ENCODE measurements at places on chromosomes 12 and 14.

- DNase-seq, result no peak
These were observed 6.0 kb downstream of the HEATR5A start for GRCh38 chr14:31414190-31414833.

DNA sequence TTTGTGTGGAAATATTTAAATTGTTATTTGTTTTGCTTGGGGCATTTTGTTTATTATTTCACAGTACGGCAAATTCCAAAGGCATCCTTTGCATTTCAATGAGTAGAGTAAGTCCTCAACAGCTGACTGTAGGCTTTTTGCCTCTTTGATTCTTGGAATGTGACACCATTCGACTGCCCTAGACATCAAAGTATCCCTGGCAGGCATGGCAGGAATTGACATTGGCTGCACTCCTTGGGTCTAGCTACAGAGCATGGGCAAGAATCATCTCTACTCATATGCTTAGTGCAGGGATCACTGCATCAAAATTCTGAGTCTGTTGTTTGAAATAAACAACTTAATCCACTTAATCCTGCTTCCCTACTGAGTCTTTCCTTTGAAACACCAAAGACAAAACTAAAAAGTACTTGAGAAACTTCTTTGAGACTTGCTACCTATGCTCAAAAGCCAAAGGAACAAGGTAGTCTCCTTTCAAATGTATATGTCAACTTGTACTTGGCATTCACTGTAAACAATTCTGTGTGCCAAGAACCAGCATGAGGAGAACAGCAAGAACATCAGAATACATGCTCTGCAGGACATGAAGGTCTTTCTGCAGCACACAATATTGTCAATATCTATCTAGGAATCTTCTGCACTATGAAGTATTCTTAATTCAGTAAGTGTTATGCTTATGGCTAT, 1569.0 kb upstream of the FLRT2 start:
- DNase-seq, result no peak

DNA sequence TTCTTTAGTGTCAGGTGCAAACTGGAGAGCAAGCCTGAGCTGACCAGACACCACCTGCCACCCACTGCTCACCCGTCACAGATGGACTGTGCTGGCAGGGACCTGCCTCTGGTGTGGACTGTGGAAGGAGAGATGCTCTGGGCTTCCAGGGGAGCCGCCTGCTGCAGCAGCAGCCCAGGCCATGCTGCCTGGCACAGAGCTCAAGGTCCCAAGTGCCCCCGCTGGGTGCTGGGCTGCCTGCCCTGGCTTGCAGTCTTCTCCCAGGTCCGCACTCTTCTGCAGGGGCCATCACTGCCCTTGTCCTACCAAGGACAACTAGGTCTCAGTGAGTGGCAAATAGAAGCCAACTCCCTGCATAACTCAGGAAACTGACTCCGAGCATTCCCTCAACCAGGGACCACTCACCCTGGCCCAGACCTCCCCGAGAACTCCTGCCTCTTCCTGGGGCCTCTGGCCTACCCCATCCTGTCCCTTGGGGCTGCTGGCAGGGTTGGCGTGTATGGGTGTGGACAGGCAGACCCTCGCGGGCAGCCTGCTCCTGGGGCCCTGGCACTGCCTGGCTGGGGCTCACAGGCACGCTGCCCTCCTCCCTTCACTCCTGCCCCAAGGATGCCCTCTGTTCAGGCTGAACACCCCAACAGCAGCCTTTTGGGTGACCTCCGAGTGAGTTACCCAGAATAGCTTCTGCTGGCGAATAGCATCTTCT, 9.3 kb downstream of the AMN start:
- no peak for DNase-seq

- DNase-seq, result peak; percentile 61
These were observed 8.6 kb downstream of the SLC25A29 start for GRCh38 chr14:100297320-100298300.

DNA sequence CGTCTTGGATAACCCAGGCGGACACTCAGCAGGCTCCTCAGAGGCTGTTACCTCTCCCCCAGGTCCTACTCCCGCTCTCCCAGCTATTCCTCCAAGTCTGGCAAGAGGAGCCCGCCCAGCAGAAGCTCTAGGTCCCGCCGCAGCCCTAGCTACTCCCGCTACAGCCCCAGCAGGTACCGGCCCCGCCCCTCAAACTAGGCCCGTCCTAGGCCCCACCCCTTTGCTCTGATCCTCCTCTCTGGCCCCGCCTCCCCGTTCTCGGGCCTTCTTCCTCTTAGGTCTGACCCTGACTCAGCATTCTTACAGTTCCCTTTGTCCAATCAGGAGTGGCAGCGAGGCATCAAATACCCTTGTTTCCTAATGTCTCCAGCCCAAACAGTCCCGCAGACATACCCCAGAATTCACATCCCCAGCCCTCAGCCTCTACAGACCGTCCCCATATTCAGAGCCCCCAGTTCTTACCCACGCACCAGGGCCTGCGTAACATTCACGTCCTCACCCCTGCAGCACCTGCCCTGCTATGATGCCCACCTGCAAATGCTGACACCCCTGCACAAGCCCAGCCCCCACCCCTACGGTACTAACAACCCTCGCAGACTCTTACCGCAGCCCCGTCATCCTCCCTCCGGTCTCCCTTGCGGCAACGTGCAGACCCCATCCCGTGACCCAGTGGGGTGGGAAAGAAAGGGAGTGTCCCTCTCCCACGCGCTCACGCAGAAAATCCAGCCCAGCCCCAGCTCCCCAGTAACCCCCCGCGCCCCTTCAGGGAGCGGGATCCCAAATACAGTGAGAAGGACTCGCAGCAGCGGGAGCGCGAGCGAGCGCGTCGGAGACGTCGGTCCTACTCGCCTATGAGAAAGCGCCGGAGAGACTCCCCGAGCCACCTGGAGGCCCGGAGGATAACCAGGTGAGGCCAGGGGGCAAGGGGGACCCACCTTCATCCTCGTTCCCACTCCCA, 25.0 kb upstream of the HSPB8 start:
- DNase-seq, result no peak

- no peak for DNase-seq
These were observed 5.1 kb upstream of the MED13L start for GRCh38 chr12:116282371-116283286.

DNA sequence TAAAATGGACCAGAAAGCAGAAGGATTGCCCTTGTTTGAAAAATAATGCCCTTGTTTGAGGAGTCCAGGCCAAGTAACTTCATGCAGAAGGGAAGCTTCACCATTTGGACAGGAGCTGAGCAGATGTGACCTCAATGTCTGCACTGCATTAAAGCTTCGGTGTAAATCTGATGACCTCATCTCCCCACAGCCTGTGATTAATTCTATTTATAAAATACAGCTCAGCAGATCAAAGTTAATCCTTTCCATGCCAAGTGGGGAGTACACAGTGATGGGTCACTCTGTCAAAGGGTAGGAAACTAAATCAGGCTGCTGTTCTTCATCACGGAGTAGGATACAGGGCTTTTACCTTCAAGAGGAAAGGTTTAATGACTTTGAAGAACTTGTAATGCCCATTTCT, 533.7 kb downstream of the RPS29 start:
- DNase-seq, result no peak

DNA sequence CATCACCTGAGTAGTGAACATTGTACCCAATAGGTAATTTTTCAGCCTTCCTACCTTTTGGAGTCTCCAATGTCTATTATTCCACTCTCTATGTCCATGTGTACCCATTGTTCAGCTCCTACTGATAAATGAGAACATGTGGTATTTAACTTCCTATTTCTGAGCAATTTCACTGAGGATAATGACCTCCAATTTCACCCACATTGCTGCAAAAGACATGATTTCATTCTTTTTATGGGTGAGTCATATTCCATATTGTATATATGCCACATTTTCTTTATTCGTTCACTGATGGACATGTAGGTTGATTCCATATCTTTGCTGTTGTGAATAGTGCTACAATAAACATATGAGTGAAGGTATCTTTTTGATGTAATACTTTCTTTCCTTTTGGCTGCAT, 16.4 kb upstream of the BTG1 start:
- DNase-seq, result no peak

GRCh38 chr14:90900476-90901083, 84.3 kb upstream of the TTC7B start:
- DNase-seq, result no peak

- no peak for DNase-seq
These were observed 22.4 kb downstream of the SLCO1B3 start for GRCh38 chr12:20832911-20833310.

DNA sequence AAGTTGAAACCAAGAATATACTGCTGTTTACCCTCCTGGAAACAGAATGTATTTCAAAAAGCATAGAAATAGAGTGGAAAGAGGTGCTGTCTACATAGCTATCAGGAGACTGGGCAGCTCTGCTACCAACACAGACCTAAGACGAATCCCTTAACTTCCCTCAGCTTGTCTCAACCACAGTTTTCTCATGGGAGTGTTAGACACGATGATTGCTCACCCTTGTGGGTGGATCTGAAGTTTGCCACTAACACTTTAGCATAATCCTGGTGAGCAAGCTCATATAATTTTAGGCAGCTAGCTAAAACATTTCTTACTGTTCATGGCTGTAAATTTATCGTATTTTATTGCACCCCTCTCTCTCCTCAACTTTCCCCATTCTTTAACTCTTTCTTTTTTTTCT, 38.5 kb downstream of the C12orf75 start:
- no peak for DNase-seq

DNA sequence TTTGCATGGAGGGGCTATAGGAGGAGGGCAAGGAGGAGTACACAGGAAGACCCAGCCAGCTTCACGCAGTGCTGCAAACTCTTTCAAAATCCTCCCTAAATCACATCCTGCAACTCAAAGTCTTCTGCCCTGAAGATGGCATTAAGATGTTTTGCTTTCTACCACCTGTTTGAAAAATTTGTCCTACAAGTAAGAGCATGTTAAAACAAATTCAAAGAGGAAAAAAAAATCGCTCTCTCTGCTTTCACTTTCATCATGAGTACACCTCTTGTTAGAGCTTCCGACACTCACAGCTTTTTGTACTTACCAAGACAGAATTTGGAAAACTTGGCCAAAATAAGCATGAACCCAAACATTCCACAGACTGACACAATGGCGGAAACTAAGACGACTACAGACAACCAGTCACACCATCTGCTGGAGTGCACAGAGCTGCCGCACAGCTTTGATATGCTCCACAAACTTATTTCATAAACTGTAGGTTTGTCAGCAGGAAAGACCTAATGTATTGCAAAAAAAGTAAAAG, 21.3 kb downstream of the GCH1 start:
- DNase-seq, result no peak

- no peak for DNase-seq
These were observed 44.3 kb downstream of the SCN8A start for GRCh38 chr12:51635346-51635745.

- DNase-seq, result no peak
These were observed 519 bp upstream of the AP1G2 start for GRCh38 chr14:23568021-23568599.

- no peak for DNase-seq
These were observed 36.1 kb upstream of the PIWIL1 start for GRCh38 chr12:130301559-130301958.

- DNase-seq, result no peak
These were observed 467 bp upstream of the JAG2 start for GRCh38 chr14:105168979-105169507.

DNA sequence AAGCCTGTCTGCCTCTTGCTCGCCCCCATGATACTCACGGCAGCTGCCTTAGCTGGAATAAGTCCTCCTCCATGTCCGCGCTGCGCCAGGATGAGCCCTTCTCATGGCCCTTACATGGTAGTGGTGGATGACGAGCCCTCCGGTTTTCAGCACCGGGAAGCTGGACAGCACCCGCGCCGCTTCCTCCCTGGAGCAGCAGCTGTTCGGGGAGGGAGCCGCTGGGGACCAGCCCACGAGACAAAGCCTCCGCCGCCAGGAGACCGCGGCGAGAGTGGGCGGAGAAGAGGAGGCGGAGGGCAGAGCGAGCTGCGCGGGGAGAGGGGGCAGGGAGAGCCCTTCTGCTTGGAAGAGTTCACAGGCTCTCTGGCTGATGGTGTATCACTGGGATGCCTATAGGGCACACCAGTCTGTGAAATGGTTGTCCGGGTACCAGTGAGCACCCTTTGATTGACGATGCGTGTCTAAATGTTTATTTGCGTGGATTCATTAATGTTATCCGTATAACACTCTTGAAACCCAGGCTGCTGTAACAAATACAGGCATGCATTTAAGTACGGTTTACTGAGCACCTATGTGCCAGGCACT, at the start of gene SVOP:
Gene SVOP (minus strand): TSS at position 273 of the 585 bp plus-strand sequence. CDS start 200 bp downstream, at position 73.
- DNase-seq, result peak; percentile 62

DNA sequence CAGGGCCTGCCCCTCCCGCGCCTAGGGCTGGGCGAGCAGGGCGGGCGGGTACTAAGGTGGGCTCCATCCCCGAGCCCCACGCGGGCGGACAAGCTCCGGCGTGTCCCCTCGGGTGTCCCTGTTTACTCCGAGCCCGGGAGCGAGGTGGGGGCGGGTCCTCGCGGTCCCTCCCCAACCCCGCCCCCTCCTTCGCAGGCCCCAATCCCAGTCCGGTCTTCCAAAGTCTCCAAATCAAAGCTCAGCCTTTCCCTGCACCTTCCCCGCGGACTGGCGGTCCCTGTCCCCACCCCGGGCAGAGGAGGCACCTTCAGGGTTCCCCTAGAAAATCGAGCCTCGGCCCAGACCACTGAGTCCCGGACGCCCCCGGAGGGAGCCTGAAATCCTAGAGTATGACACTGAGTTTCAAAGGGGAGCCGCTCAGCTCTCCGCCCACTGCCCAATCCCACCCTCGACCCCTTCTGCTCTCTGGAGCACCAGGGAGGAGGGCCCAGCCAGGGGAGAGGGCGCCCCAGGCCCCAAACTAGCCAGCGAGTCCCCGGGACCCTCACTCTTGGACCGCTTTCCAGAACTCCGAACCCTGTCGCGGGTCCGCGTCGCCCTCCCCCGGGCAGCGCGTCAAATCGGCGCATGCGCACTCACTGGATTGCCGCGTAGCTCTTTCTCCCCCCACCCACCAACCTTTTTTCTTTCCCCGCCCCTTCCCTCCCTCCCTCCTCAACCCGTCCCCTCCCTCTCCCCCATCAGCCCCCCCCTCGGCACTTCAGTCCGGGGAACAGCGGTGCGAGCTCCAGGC, at the start of gene LRP1:
Gene LRP1 (plus strand): TSS at position 758 of the 793 bp plus-strand sequence. CDS start 482 bp downstream, outside the sequence.
- peak; percentile 7 for DNase-seq

DNA sequence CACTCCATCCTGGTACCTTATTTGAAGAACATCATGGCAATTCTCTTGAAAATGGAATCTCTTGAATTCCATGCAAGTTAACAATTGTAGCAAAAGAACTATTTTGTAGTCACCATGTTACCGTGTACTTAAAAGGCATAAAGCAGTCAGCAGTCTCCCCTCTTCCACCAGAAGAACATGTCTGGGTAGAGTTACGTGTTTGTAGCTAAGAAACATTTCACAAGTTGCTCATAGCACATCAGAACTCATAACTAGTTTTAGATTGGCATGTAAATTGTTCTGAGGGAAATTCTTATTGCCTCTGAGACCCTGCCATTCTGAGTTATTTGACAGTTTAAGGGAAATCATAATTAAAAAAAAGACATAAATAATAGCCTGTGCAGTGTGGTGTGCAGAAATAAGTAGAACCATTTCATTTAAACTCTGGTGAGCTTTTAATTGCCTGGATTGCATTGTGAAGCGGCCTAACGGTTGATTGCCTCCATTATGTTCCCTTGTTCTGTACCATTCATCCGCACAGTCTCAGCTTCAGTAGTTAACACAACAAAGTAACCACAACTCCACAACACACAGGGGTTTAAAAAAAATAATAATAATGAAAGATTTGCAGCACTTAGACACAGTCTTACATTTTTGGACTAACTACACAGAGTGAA, 2.6 kb downstream of the LMO3 start:
- no peak for DNase-seq

Measured in GDM1 (cell line).